ENCODE measurements at places on chromosomes 3 and 15.

DNA sequence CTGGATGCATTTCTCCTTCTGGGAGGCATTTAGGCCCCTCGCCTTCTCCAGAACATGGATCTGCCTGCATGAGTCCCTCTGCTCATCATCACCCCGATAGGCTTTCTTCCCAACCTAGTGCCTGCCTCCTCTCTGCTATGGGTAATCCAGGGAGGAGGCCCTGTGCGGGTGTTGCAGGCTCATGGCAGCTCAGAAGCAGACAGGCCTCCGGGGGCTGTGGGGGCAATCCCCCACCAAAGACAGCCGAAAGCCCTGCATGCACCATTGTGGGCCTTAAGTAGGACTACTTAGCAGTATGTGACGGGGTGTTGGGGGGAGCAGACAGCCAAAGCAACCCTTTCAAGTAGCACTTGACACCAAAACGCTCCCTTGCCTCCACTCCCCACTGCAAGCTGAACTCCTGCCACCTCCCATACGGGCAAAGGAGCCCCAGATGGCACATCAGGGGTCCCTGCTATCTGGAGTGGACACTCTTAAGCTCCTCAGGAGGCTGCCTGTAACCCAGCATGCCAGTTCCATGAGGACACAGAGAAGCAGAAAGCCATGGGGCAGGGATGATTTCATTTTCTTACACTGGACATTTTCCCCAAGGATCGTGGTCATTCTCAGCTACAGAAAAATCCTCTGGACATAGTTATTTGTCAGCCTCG lies 98.8 kb upstream of the HACD2 start:
- DNase-seq, result no peak

GRCh38 chr3:56879436-56880215 lies 77.9 kb upstream of the ARHGEF3 start:
- no peak for DNase-seq

DNA sequence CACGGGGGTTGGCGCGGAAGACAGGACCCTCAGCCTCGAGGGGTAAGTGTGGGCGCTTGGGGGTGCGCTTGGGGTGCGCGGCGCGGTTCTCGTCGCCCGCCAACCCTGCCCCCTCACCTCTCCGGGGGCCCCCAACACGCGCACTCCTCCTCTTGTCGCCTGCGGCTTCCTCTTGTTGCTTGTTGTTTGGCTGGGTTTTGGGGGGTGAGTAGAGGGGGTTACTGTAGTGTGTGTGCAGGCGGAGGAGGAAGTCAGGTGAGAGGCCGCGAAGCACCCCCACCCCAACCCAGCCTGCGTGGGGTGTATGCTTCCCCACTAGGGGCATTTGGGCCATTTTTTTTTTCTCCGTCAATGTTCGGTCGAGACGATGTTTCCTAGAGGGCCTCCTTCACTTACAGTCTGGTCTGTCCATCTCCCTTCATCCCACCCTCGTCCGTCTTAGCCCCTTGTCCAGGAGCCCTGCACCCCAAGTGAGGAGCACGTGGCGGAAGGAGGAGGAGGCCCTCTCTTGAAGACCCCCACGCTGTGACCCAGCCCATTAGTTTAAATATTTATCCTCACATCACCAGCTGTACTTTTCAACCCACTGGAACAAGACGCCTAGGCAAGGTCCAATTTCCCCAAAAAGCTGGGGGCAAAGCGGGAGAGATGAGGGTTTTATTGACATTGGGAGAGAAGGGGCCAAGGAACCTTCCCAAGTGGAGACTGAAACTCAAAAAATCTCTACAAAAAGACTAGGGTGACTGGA lies 20.4 kb upstream of the SATB1 start:
- DNase-seq, result peak; percentile 28

DNA sequence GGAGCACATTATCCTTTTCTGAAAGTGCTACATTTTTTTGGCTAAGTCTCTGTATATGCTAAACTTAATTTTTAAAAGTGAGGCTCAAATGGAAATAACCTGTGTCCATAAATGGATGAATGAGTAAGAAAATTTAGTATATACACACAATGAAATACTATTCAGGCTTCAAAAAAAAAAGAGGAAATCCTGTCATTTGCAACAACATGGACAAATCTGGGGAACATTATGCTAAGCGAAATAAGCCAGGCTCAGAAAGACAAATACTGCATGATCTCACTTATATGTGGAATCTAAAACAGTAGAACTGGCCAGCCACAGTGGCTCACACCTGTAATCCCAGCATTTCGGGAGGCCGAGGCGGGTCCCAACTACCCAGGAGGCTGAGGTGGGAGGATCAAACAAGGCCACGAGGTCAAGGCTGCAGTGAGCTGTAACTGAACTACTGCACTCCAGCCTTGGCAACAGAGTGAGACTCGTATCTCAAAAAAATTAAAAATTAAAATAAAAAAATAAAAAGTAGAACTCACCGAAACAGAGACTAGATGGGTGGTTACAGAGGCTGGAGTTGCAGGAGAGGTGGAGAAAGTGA lies 25.8 kb downstream of the CCDC12 start:
- no peak for DNase-seq

DNA sequence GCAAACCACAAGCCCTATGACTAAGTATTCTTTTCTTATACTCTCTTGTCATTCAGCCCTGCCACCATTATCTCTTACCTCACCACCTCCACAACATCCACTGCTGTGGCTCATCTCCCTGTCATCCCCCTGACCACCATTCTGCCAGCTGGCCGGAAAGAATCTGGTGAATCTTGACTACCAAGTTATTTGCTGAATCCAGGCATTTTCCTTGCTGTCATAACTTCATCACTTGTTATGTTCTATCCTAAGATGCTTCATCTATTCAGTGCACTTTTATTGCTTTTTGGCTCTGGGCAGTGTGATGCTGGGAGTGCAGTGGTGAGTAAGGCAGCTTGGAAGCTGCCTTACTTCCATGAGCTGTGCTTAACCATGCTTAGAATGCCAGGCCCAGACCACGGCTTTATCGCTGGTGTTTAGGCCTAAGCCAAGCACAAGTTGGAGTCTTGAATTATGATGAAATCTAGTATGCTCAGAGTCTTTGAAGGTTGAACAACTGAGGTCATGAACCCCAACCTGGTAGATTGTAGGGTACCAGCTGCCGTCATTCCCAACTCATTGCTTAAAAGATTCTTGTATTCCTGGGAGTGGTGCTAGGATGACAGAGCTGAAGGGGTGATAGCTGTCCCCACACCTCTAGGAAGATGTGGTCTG lies 27.0 kb upstream of the APH1B start:
- DNase-seq, result no peak

- no peak for DNase-seq
These were observed 93.1 kb downstream of the ATP10A start for GRCh38 chr15:25770031-25770430.

DNA sequence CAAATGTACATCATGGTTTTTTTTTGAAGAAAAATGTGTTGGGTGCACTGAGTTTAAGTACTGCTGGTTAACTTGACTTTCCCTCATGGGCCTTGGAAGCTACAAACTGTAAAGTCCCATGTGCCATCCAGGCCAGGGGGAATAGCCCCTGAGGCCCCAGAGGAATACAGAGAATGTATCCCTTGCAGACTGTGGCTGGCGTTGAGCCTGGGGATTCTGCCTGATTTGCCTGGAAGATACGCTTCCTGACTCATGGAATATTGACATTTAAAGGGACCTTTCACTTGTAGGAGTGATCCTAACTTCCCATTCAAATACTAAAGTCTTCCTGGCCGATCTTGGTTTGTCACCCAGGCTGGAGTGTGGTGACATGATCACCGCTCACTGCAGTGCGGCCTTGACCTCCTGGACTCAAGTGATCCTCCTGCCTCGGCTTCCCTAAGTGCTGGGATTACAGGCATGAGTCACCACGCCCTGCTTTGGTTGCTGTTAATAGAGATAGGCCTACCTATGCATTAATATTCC lies 42.0 kb downstream of the ADAMTSL3 start:
- no peak for DNase-seq

DNA sequence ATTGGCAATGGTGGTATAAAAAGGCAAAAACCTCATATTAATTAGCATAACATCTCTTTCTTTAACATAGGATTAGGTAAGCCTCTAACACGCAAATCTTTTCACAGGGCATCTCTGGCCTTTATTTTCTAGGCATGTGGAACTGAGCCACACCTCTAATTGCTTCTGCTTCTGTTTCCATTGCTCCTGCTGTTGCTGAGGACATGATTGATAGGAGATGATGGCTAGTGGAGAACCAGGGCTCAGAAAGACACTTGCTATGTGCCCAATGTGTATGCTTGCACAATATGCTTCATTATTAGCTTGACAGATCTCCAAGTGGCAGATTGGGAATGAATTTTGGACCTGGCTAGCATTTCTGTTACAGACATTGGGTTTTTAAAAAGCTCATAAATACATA lies 114.5 kb downstream of the EPHA3 start:
- DNase-seq, result no peak

DNA sequence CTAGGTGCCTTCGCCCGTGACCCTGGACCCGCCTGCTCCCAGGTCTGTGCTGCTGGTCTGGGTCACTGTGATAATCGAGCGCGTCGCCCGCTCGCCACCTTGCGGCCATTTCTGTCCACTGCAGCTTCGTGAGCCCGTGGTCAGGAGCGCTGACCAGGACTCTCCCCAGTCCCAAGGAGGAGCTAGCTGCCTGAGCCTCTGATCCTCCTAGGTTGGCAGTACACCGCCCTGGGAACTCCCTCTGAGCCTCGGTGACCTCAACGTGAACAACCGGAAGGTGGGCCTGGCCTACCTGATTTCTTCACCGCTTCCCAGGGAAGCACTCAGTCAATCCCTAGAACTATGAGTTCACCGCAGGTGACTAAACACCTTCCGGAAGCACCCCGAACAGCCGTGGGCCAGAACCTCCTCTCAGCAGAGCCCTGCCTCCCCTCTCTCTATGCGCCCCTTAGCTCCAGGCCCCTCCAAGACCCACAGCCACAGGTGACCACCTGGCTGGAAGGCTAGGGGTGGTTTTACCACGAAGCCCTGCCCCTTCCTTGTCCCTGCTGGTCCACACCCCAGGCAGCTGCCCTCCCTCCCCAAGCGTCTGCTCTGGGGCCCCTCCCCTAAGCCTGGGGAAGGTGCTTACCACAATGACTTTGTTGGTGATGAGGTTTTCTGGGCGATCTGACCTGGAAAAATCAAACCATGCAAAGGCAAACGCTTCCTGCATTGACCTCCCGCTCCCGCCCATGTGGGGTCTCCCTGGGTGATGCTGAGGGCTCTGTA lies 9.7 kb downstream of the PLA2G4D start:
- peak; percentile 77 for DNase-seq

DNA sequence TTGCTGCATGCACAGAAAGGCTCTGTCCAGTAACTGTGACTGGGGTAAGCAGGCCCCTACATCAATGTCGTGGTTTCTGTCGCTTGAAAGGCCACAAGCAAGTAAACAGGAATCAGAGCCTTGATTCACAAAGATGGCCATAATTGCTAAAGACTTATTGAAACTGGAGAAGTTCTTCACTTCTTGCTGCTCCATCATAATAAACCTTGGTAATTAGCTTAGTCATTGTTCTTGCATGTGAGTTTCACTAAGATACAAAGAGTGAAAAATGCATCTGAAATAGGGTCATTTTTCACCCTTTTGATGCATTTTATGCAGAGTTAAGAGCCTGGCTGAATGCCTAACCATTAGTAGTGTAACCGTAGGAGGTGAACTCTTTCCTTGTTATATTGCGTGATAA lies 3.2 kb downstream of the SEMA6D start:
- peak; percentile 24 for DNase-seq

GRCh38 chr3:126654571-126655383 lies at the start of gene TXNRD3:
TXNRD3 (minus strand) TSS chr3:126655124.
- DNase-seq, result peak; percentile 82

DNA sequence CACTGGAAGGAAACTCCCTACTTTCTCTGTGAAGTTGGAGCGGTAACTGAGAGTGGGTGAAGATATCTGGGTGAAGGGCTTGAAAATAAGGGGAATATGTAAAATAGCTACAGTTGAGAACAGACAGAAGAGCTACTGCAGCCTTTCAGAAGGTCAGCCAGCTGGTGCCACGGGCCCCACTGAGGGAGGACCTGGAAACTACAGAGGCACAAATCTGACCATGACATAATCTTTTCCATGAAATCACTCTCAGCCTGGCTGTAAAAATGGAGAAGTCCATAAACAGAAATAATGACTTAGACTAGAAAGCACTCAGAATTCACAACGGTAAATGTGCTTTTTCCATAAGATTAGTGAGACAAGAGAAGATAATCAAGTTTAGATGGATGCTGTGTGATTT lies 46.4 kb downstream of the ST3GAL6 start:
- DNase-seq, result peak; percentile 33

GRCh38 chr3:151383956-151384355 lies 597 bp downstream of the P2RY12 start:
- no peak for DNase-seq

- no peak for DNase-seq
These were observed 24.1 kb upstream of the ZKSCAN7 start for GRCh38 chr3:44530911-44531310.

- peak; percentile 79 for DNase-seq
These were observed 8.7 kb downstream of the DISP2 start for GRCh38 chr15:40366457-40367370.

GRCh38 chr15:32694222-32694983 lies 23.4 kb upstream of the GREM1 start:
- DNase-seq, result no peak

DNA sequence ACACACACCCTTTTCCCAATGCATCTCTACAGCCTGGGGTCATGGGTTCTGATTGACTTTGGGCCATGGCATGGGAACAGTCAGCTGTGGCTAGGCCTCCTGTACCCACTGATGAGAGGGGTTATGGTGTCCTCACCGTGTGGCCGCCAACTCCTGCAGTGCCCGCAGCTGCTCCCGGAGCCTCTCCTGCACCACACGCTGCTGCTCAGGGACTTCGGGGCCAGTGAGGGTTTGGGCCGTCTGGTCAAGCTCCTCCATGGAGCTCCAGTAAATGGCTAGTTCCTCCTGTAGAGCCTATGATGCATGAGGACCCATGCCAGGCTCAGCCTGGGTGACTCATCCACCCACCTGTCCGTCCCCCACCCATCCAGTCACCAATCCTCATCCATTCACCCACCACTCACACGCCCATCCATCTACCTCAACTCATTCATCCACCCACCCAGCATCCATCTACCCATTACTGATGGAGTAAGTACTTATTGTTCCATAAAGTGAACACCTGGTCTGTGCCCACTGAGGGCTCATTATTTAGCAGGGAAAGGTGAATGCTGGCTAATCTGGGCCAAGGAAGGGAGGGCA lies 21.6 kb downstream of the SPTBN5 start:
- no peak for DNase-seq

DNA sequence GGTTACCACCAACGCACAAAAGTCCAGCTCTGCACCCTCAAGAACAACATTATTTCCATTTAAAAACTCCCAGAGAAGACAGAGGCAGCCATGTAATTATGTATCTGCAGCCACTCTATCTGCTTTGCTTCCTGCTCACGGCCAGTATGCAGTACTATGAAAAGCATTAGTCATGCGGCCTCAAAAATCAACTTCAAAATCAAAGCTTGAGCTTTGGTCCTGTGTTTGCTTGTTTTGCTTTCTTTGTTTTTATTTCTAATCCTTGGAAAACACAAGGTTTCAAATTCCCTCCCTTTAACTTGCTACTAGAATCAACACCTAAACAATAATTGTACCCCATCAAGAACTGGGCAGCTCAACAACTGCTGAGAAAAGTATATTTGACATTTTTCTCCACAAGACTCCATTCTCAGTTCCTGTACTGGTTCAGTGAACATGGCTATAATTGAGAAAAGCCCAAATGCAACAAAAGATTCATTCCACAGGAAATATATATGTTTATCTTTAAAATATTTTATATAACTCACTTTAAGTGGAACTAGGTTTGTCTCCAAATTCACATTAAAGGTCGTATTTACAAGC lies 37.6 kb downstream of the GBE1 start:
- DNase-seq, result peak; percentile 12

- no peak for DNase-seq
These were observed 59.2 kb downstream of the EXOG start for GRCh38 chr3:38555149-38555840.

Data from tongue (tissue), 3 donors.